Stimulated activated CD4-positive, alpha-beta T cell treated with anti-CD3 and anti-CD28 coated beads, Interleukin-15, amount 100 ng/mL, for 1 hour (primary cell): ENCODE measurements at places on chromosomes 3 and 15.
A peak's percentile ranks its signal among the peaks of the same experiment; 100 is the strongest.

DNA sequence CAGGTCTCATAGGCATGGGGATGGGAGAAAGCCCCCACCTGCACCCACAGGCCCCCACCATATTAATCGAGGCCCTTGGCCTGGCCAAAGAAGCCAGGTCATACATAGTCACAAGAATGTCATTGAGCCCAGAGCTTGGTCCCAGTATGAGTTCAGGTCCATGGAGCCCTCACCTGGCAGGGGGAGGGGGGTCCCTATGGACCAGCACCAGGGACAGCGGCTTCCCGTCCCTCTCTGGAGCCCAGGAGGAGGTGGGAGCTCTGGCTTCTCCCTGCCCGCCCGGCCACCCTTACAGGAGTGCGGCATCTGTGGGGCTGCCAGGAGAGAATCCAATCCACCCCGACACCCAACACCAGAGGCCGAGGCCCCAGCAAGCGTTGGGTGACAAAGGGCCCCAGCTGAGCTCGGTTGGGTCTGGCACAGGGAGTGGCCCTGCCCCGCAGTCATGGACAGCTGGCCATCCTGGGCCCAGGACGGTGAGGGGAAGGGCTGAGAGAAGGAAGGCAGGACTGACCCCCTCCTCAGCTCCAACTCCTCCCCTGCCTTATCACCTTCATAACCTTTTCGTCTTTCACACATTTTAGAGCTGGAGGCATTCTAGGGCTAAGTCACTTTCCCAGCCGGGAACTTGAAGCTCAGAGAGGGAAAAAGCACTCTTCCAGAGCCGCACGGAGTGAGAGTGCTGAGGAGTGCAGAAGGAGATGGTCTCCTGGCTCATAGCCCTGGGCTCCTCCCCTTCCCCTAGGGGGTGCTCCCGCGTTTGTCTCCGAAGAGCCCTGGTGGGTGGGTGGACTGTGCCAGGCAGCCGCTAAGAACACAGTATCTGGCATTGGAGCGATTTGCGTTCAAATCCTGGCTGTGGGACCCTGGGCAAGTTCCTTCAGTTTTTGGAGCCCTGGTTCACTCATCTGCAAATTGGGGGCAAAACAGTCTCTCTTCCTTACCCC, 54.6 kb downstream of the ATP2B2 start:
- no peak for DNase-seq

DNA sequence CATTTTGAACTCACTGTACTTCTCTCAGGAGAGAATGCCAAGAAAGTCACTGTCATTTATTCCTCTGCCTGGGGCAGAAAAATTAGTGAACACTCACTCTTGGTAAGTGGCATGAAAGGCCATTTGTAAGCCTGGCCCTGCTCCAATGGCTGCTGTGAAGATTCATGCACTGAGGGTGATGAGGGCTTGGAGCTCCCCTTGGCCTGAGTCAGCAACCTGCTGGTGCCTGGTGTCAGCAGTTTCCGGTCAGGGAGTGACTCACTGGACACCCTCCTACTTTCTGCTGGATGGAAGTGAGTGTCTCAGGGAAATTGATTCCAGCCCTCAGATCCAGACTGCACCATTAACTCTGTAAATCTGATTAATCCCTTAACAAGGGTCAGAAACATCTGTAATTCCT, 37.6 kb downstream of the TRA2B start:
- DNase-seq, result no peak

- no peak for DNase-seq
Measured at GRCh38 chr3:131361464-131362421, 19.8 kb upstream of the NUDT16 start.

DNA sequence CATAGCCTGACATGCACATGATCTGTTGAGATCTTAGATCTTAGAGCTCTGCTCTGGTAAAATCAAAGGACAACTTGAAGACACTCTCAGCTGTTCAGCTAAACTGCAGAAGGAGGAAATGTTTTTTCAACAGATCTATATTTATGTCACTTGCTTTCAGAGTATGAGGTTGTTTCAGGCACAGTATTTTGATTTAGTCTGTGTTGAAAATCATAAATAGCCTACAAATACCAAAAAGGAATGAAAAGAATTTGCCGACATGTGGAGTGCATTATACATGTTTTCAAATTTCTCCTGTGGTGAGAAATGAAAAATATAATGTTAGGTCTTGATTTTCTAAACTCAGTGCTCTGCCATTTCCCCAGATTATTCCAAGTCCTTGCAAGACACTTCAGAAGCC, 1118.4 kb downstream of the TBL1XR1 start:
- DNase-seq, result no peak

- DNase-seq, result no peak
Measured at GRCh38 chr3:177197727-177198460, 612 bp upstream of the TBL1XR1 start.

DNA sequence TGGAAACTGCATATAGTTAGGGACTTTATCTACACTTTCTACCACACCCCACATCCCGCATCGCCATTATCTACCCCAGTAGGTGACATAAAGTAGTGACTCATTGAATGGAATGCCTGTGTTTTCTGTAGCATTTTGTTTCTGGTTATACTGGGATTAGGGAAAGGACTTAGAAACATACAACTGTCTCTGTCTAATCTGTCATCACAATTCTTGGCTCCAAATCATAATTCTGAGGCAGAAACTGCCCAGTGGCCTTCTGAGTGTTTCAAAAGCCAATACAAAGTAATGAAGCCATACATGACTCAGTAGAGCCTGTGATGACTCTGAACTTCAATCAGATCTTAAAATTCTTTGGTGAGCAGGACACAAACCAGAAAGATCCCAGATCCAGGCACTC, 115.7 kb upstream of the CHRM5 start:
- DNase-seq, result no peak

- DNase-seq, result no peak
Measured at GRCh38 chr15:29470311-29470710, 200.7 kb upstream of the NSMCE3 start.

- DNase-seq, result no peak
Measured at GRCh38 chr3:107942244-107942643, 148.6 kb downstream of the CD47 start.

DNA sequence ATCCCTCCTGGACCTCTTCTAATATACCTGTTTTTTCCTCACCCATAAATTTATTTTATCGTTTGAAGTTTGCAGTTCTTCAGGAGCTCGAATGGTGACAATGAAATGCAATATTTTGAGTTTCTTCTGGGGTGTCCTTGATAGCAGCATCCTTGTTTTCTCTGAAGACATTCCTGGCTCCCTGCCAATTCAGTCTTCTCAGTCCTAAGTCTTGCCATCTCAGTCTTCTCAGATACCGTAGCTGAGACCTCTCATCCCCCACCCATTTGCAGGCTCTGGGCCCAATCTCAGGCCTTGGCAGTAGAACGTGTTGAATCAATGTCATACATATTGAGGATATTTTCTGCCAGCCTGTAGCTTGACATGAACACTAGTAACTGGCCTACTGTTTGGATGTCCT, 140.9 kb downstream of the NECTIN3 start:
- DNase-seq, result no peak

- no peak for DNase-seq
Measured at GRCh38 chr3:194384156-194384555, 14.6 kb upstream of the LRRC15 start.

DNA sequence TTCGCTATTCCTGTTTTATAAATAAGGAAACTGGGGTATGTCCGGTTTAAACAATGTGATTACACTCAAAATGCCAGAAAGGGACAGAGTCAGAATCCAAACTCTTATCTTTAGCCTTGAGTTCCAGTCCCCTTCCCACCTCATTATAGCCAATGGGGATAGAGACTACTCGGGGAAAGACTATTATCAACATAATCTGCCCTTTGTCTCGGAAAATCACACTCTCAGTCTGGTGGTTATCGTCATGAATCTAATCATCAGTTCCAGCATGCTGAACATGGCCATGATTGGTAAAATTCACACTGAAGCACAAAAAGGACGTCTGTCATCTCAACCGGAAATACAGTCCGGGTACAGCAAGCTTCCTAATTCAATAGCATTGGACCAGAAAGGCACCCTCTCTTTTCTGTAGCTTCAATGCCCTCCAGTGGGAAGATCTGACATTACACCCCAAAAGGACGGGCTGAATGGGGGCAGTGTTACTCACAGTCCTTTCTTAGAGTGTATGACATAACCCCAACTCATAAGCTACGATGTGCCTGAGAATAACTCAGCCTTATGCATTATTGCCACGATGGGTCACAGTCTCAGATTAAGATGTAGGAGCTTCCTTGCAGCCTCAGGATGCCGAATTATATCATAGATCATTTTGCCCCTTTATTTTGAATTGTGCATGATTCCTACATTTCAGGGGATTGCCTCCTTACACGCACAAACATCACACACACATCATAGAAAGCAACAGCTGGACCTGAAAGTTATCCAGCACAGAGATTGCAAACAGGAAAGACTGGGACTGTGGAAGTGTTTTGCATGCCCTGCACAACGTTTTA, 390.4 kb upstream of the LMCD1 start:
- DNase-seq, result peak; percentile 18

DNA sequence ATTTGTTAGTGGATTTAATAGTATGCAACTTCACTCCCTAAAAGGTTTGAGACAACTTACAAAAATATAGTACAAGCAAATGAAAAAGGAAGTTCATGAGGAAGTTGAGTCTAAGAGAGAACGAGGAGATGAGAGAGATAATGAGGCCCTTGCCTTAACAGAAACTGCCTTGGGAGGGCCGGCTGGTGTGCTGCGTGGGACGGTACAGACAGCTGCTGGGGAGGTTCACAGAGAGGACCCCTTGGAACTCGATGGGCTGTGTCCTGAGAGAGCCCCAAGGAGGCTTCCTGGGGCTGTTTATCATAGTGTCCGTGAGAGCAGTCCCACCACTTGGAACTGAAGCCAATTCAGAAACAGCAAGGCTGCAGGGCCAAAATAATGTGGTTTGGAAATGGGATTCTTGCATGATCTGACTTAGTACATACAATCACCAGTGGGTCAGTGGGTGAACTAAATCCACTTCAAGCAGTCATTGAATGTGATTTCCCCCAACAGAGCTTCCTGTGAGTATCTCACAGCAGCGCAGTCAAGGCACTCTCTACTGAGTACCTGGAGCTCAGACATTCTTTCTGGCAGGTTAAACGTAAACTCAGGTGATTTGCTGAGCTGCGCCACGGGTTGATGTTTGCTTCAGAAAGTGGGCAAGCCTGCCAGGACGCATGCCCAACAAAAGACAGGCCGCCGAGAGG, 90.8 kb downstream of the CRTC3 start:
- DNase-seq, result no peak

DNA sequence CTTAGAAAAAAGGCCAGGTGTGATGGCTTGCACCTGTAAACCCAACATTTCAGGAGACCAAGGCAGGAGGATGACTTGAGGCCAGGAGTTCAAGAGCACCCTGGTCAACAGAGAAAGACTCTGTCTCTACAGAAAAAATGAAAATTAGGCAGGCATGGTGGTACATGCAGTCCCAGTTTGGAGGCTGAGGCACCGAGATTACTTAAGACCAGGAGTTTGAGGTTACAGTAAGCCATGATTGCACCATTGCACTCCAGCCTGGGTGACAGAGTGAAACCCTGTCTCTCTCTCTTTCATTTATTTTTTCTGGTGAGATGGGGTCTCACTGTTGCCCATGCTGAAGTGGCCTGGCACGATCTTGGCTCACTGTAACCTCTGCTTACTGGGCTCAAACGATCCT, 24.7 kb downstream of the IP6K1 start:
- no peak for DNase-seq

- DNase-seq, result no peak
Measured at GRCh38 chr3:61415201-61415600, 146.2 kb upstream of the PTPRG start.

- DNase-seq, result no peak
Measured at GRCh38 chr3:55571913-55572312, 84.8 kb upstream of the WNT5A start.
